ENCODE measurements at places on chromosomes 7 and 10.

DNA sequence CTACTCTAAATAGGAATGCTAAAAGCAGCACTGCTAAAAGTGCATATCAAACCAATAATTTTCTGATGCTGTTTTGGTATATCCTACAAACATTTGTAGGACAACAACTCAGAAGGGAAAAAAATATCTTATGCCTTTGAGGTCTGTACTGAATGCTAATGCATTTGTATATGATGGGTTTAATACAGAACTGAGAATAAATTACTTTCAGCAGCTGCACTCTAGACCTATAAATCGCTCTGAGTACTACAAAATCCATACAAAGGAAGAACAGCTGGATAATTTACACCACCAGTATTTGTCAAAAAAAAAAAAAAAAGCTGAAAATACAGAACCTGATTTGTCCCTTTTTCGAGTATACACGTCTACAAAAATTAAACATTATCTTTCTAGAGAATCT is 344.0 kb downstream of the LRRTM3 start:
- no peak for DNase-seq

GRCh38 chr7:119197172-119197876 is 972.8 kb downstream of the ANKRD7 start:
- no peak for DNase-seq

- DNase-seq = no peak
Observed at GRCh38 chr10:49762566-49762877, 399 bp upstream of the OGDHL start.

DNA sequence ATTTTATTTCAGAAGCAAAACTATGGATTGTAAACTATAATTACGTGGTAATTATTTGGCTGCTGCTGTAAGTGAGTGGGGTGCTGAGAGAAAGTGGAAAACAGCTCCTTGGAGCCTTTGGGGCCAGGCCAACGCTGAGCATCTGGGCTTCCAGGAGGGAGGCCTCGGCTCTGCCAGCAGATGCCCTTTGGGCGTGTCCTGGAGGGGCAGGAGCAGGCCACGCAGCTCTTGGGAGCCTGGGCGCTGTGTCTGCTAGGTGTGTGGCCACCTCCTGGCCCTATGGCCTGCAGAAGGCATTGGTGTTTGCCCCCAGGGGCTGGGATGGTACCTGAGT is 423.3 kb downstream of the GLRX3 start:
- peak; percentile 50 for DNase-seq

- no peak for DNase-seq
Observed at GRCh38 chr7:132390705-132391104, 185.6 kb downstream of the PLXNA4 start.

GRCh38 chr10:19819419-19820033 is 3.3 kb downstream of the PLXDC2 start:
- DNase-seq = no peak

- DNase-seq = no peak
Observed at GRCh38 chr10:132129431-132129830, 57.3 kb upstream of the DPYSL4 start.
